ENCODE measurements at places on chromosomes 6 and 20. TPM values are rescaled to one million over a fixed set of nuclear protein-coding genes. Genes with fewer than 3 reads are reported as not detected.

DNA sequence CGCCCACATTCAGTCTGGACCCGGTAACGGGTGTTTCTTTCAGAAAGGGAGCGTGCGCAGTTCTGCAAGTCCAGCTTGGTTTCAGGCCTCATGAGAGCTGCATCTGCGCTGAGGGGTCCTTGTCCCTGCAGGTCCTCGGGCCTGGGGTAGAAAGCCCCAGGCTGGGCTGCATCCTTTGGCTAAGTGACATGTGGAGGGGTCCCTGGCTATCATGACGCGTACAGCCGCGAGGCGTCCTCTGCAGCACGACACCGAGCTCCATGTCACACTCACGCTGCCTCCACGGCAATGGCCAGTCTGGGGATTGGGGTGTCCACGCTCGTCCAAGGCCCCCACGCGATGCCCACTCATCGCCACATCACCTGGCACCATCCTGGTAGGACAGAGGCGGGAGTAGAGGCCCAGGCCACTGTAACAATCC, 1.7 kb upstream of the KIF25 start:
- DNase-seq = no peak

DNA sequence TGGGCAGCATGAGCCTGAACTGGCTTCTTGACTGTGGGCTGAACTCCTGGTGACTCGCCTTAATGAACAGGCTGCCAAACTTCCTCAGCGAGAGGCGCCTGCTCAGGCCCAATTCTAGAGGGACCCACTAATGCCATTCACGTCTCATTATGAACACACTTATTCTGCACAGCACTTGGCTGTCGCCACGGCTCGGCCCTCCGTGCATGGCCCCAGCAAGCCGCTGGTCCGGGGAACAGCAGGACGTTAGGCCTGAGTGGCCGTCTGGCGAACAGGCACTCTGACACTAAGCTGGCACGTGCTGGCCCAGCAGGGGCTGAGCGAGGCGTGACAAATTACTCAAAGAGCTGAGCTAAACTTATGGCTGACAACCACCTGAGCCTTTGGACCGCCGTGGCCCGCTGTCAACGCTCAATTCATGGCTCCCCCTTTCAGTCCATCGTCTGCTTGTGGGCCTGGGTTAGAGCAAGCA, 45.9 kb downstream of the INSM1 start:
- DNase-seq = no peak

- no peak for DNase-seq
These were observed 161.0 kb downstream of the BACH2 start for GRCh38 chr6:90135667-90136066.

GRCh38 chr6:71211799-71212198, 76.8 kb upstream of the OGFRL1 start:
- DNase-seq = no peak

DNA sequence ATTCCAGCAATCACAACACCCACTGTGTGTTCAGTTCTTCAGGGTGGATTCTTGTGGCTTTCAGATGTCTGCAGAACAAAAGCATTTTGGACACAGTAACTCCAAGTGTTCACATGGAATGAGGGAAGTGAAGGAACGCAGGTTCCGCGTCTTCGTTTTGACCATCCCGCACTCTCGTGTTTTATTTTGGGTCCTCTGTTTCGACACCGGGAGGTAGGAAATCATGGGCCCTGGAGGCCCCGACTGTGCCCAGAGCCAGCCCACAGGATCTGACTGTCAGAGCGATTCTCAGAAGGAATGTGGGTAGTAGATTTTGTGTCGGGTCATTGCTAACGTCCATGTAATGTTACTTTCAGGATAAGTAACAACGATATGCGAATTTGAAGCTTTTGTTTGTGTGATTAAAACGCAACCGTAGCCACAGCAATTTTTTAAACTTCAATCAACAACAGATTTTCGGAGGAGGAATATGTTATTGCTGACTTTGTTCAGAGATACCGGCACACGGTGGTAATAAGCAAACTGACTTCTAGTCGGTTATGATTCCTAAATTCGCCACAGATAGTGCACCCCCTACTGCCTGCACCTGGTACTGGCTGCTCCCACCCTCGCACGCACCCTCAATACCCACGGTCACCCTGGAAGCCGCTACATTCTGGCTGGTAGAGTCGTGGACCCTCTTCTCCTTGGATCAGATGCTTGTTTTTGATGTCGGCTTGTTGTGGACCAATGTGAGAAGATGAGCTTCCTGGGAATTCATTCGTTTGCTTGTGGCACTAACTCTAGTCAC, 10.5 kb downstream of the NPEPL1 start:
- no peak for DNase-seq

- DNase-seq = no peak
These were observed 38.5 kb downstream of the RBM38 start for GRCh38 chr20:57429580-57430200.

DNA sequence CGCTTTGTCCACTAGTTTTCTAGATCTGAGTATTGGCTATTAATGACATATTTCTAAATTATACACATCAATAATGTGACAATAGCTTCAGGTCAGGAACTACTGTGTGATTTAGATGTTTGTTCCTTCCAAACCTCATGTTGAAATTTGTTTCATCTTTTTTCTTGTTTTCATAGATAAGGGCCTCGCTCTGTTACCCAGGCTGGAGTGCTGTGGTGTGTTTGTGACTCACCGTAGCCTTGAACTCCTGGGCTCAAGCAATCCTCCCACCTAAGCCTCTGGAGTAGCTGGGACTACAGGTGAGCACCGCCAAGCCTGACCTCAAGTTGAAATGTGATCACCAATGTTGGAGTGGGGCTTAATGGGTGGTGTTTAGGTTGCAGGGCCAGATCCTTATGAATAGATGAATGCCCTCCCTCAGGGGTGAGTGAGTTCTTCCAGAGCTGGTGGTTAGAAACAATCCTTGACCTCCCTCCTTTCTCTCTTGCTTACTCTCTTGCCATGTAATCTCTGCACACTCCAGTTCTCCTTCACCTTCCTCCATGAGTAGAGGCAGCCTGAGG, 5.9 kb upstream of the NQO2 start:
- DNase-seq = no peak

GRCh38 chr6:24547243-24547642, 52.5 kb downstream of the ALDH5A1 start:
- no peak for DNase-seq

GRCh38 chr20:11176431-11176830, 502.6 kb upstream of the JAG1 start:
- no peak for DNase-seq

DNA sequence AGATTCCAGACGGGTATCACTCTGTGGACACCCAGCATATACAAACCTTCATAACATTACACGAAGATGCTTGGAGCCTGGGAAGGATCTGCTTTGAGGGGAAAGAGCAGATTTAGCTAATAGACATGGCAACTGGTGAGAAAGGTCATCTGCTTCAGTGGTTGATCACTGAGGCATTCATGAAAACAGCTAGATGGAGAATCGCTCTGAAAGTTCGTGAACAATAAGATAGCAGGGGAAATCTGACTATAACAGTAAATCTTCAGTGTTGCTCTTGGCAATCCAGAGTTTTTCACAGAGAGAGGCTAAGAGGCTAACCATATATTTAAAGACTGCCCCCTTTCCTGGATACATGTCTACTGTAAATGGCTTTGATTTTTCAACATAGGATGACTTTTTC, 245.3 kb downstream of the FARS2 start:
- DNase-seq = no peak

The PRDM13 gene
- polyA plus RNA-seq = not detected

The PRL gene
- not detected for polyA plus RNA-seq

The OXT gene
- 0.48 TPM for polyA plus RNA-seq

The ADGB gene
- polyA plus RNA-seq = not detected

The FAXC gene
- 28.0 TPM for polyA plus RNA-seq

The TMEM217 gene
- 0.24 TPM for polyA plus RNA-seq

The MAPK14 gene
- polyA plus RNA-seq = 48.8 TPM

The TSPYL4 gene
- polyA plus RNA-seq = 25.6 TPM

The PTPRT gene
- 0.09 TPM for polyA plus RNA-seq

The CCN2 gene
- polyA plus RNA-seq = 506 TPM
